ENCODE measurements at places on chromosomes 5 and 9.

DNA sequence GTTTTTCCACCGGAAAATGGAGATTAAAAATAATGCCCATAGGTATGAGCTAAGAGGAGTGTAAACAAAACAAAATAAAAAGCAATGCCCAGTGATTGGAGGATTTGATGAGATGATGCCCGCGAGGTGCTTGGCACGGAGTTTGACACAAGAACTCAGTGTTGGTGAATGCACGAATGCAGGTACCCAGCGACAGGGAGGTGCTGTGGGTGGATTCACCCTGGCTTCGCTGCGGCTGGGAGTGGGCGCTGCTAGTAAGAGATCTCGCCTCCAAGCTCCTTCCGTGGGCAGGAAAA, 526 bp upstream of the STXBP1 start:
- DNase-seq: no peak

DNA sequence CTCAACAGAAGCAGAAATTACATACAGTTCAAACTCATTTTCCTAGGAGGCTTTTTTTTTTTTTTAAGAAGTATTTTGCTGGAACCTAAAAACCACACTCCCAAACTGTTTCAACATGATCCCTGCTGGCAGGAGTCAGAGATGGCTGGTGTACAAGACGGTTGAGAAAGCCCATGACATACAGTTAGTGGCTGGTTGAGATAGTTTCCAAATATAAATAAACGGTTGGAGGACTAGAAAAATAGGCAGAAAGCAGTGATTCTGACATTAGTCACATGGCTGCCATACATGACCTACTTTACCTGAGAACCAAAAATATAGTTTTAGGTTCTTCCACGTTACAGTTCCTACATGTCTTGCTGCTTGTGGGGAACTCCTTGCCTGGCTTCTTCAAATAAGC, 31.7 kb upstream of the BASP1 start:
- no peak for DNase-seq

DNA sequence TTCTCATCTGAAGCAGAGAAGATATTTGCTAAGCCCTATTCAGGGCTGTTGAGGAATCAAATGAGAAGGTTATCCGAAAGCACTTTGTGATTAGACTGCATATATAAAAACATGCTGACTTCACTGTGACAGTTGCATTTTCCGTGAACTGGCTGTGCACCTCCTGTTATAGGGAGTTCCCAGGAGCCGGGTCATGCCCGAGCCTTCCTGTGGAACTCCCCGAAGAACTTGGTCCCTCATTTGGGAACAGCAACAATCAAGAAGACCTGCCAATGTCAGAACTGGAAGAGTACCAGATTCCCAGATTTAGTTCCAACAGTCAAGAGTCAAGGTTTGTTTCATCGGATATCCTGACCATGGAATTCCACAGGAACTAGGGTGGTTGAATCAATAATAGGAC, 130.4 kb upstream of the RAI14 start:
- no peak for DNase-seq

- DNase-seq: no peak
These were observed 18.8 kb downstream of the TICAM2 start for GRCh38 chr5:115583474-115583873.

GRCh38 chr5:97412959-97413358, 229.9 kb upstream of the RIOK2 start:
- DNase-seq: no peak

- no peak for DNase-seq
These were observed 21.2 kb downstream of the GSN start for GRCh38 chr9:121289026-121289771.

GRCh38 chr9:96486386-96487028, 36.5 kb downstream of the HABP4 start:
- no peak for DNase-seq

GRCh38 chr9:90697808-90698207, 55.2 kb upstream of the DIRAS2 start:
- no peak for DNase-seq

DNA sequence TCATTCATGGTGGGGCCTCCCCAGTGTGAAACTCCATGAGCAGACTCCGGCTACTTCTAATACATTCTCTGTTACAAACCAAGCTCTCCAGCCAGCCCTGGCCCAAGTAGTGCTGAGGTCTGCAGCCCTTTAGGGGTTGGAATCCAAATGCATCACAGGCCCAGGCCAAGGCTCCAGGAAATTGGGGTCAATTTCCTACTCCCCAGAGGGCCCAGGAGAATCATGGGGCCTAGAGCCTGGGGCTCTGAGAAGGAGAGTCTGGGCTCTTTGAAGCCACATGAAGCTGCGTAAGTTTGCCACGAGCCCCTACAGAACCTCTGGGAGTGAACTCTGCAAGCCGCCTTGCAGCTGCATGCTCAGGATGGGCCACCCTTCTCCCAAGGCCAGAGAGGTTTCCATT, 206.4 kb downstream of the PAPPA start:
- DNase-seq: no peak

DNA sequence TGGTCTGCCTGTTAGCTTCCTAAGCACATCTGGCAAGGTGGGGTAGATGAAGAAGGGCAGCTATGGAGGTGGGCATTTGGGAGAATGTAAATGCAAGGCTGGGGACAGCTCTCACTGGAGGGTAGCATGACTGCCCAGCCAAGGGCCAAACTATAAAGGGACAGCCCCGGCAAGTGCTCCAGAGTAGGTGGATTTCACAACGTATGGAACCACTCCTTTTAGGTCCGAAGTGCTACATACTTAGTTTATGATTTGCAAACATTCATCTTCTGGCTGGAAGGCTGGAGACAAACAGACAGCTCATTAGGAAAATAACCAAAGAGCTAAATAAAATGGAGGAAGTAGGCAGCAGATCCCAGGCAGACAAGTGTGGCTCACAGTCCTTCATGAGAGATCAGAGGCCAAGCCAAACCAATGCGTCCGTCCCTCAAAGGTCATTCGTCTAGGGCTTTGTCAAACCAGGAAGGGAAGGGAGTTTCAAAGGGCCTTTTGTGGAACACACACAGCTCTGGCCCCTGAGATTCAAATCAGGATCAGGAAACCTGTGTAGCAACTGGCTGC, 42.5 kb upstream of the GLRX start:
- DNase-seq: no peak

- no peak for DNase-seq
These were observed 24.6 kb upstream of the JADE2 start for GRCh38 chr5:134500699-134501430.

GRCh38 chr5:107698286-107698685, 27.5 kb upstream of the EFNA5 start:
- no peak for DNase-seq

DNA sequence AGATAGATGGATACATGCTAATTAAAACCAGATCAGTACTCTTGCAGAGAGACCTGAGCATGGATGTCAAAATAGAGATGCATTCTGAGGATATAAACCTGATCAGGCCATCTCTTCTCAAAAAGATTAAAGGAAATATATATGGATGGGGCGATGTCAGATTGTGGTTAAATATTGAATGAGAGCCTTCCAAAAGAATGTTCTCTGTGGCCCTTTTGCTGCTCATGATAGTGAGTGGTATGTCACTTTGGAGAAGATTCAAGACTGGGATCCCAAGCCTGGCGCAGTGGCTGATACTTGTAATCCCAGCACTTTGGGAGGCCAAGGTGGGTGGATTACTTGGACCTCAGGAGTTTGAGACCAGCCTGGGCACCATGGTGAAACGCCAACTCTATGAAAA, 20.5 kb downstream of the ZNF131 start:
- no peak for DNase-seq

- DNase-seq: no peak
These were observed 62.3 kb downstream of the GDNF start for GRCh38 chr5:37777432-37778130.

DNA sequence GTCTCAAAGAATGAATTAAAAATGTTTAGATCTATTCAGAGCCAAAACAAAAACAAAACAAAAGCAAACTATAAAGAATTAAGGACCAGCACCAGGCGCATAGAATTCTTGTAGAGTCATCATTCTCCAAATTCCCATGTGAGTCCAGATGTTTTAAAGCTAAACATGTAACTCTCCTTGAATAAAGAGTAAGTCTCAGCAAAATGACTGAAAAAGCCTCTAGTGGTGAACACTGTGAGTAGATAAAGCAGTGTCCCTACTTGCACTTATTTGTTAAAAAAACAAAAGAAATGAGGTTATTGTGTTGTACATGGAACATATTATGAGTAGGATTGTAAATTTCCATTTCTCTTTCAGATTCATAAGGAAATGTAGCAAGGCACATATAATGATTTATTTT, 44.0 kb downstream of the NNT start:
- no peak for DNase-seq

DNA sequence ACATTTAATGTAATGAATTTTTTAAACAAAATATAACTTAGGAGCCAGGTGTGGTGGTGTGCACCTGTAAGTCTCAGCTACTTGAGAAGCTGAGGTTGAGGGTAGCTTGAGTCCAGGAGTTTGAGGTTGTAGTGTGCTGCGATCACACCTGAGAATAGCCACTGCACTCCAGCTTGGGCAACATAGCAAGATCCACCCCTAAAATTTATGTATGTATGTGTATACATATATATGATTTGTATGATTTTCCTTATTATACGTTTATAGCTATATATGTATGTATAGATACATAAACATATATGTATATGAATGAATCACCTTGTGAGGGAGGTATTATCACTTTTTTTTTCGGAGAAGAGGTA, 653 bp upstream of the CCNI2 start:
- DNase-seq: no peak

- no peak for DNase-seq
These were observed 610.6 kb downstream of the CDH12 start for GRCh38 chr5:22242532-22242931.

- no peak for DNase-seq
These were observed 143.7 kb downstream of the C5orf15 start for GRCh38 chr5:133824661-133825254.

DNA sequence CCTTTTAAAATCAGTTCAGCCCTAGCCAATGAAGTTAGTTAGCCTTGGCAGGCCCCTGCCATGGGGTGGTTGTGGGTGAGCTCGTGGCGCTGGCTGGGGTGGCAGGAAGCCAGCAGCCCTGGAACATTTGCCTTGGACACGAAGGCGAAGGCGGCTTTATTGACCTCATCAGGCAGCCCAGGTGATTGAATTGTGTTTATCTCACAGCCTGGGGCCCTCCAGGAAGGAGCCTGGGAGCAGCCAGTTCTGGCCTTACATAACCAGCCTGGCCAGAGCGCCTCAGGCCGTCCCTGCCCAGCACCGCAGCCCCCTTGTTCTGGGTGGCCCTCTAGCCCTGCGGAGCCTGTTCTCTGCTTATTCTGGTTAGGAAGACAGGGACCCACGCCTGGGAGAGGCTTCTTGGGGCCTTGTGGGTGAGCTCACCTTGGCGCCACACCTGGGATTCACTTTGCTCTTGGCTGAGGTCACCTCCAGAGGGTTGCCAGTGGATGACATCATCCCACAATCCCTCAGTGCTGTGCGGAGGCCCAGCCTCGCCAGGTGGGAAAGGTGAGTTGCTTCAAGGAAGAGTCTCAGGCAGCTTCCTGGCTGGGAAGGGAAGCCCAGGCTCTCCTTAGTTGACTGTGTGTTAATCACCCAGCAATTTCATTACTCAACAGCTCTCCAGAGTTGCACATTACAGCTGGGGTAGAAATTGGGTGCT, 54.4 kb upstream of the RPL26L1 start:
- DNase-seq: no peak

DNA sequence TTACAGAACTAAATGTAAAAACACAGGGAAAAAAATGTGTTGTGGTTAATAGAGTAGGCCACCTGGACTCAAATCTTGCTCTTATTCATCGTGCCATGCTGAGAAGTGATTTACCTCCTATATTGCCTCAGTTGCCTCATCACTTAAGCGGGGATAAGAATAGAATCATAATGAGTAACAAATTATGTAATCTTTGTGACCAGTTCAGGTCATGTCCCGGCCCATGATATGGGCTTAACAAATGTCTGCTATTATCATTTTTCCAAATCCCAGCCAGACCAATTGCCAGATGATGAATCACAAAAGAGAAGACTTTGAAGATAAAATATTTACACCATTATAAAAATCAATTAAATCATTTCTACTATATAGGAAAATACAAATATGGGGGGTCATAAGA, 89.8 kb downstream of the CDH6 start:
- DNase-seq: no peak

DNA sequence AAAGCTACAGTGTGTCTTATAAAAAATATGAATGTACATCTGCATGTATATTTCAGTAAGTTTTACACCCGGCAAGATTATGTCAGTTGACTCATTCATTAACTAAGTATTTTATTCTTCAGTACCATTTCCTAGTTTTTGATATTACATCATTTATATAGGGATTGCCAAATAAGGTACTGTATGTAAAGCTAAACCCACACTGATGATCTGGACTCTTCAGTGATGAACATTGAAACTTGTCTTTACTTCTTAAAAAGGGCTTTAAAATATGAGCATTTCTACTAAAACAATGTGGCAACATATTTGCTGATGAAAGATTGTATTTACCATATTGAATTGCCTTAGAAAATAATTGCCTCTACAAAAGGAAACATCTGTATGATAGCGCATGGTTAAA, 151.8 kb upstream of the TLX3 start:
- no peak for DNase-seq

GRCh38 chr9:109887079-109887478, 107.1 kb downstream of the PALM2AKAP2 start:
- no peak for DNase-seq

GRCh38 chr9:17653947-17654465, 75.1 kb downstream of the SH3GL2 start:
- DNase-seq: no peak

- no peak for DNase-seq
These were observed 6.4 kb downstream of the MAST4 start for GRCh38 chr5:66602621-66603020.

- no peak for DNase-seq
These were observed 79.4 kb downstream of the WWC1 start for GRCh38 chr5:168370831-168371230.

DNA sequence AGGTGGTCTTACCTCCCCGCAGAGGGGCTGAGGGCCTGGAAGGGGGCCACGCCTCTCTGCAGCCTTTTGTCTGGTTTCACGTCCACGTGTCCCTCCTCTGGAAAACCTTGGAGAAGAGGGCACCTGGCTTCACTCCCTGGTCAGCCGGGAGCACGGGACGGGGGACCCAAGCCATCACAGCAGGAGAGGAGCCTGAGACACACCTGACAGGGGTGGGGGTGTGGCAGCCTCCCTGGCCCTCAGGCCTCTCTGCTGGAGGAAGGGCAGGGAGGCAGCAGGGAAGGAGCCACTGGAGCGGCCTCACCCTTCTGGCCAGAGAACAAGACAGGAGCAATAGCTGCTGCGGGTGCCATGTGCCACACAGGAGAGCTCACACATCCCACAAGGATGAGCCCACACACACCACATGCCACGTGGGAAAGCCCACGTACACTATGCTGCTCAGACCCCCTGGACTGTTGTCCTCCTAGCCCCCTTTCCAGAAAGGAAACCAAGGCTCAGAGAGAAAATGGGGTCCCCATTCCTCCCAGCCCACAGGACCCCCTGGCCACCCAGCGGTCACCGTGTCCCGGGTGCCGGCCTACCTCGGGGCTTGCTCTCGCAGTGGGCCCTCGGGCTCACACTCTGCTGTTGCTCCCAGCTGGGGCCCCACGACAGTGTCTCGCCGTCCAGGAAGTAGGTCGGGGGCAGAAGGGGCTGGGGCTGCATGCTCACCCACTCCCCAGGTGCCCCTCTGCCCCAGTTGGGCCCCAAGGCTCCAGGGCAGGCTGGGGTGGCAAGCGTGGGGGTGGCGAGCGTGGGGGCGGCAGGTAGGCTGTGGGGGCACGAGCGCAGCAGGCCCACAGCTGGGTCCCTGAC, 18.2 kb downstream of the CCDC187 start:
- no peak for DNase-seq

GRCh38 chr9:4936823-4937222, 48.2 kb upstream of the JAK2 start:
- DNase-seq: no peak

Data from activated CD8-positive, alpha-beta memory T cell treated with anti-CD3 and anti-CD28 coated beads for 4 hours (primary cell).